ENCODE measurements at places on chromosomes 11 and 22.
A peak's percentile ranks its signal among the peaks of the same experiment; 100 is the strongest.

DNA sequence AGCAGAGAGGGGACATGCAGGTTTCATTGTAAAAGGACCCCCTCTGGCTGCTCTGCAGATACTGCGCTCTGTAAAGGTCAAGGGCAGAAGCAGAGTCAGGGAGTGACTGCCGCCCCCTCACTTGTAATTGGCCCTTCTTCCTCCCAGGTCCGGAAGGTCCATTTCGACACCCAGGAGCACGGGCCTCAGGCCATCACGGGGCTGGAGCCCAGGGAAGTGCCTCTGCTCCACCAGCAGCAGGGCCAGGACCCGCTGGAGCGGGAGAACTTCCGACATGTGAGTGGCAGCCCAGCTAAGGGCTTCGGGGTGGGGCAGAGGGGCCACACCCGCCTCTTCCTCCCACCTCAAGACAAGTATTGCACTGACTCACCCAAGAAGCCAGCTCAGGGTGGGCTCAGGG, 24.0 kb upstream of the LRRC10B start:
- DNase-seq, result no peak

DNA sequence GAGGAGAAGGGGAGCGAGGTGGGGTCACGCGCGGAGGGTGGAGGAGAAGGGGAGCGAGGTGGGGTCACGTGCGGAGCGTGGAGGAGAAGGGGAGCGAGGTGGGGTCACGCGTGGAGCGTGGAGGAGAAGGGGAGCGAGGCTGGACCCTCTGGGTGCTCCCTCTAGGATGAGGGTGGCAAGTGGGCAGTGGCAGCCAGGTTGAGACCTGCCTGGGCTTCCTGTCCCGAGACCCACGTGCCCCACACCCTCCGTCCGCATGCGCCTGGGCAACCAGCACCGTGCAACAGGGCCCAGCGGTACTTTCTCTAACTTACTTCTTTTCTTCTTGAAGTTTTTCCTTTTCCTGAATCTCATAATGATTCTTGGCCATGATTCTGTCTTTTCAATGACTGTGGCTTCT, 11.1 kb downstream of the MRPL21 start:
- DNase-seq, result no peak

DNA sequence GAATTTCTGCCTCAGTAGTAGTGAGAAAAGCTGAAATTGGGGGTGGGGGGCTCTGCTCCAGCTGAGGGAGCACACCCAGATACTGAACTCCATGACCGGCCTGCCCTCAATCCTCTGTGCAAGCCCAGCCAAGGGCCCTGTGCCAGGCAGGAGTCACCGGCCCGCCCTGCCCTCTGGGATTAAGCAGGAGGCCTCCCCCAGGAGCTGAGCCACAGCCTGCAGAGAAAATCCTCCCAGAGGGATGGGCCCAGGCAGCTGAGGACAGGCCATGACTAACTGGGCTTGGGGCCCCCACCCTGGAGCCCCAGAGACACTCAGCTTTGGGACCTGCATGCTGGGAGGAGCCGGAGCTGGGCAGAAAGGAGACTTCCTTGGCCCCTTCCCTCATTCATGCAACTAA, 48.8 kb downstream of the MN1 start:
- no peak for DNase-seq

- DNase-seq, result no peak
These were observed 9.6 kb upstream of the MOB2 start for GRCh38 chr11:1496091-1496760.

DNA sequence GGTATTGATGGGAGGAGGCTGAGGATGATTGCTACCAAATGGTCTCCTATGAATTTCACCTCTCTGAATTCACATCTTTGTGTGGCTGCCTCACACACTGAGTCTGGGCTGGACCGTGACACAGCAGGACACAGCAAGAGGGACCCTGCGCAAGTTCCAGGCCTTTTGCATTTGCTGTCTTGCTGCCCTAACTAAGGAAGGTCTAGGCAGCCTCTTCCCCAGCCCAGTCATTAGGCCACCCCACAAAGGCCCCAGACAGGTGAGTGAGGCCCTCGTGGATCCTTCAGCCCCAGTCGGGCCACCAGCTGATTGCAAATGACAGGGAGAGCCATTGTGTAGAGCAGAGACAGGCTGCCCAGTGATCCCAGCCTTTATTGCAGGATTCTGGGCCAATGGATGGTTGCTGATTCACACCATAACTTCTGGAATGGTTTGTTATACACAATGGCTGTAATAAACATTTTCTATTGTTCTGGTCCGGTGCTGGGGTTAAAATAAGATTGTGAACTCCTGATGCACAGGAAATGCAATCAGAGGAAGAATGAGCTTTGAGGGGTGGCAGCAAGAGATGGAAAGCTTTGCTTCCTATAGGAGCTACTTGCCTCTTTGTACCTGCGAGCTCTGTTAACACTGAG, 28.5 kb upstream of the CSNK2A3 start:
- DNase-seq, result no peak

- DNase-seq, result no peak
These were observed 90.0 kb upstream of the LINC01488 start for GRCh38 chr11:69391192-69392103.

DNA sequence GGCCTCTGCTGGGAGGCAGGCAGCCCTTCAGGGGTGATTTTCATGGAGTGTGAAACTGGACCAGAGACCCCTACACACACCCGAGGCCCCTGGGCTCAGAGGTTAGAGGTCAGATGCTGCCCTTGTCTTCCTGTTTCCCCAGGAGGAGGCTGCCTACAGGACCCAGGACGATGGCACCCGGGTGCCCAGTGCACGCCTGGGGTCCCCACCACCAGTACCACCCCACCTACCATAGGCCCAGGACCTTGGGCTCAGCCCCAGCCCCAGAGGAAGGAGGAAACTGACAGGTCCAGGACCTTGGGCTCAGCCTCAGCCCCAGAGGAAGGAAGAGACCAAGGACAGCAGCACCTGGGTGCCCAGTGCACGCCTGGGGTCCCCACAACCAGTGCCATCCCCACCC, 79.2 kb downstream of the BRD1 start:
- no peak for DNase-seq

- DNase-seq, result no peak
These were observed 39.6 kb downstream of the TBC1D22A start for GRCh38 chr22:46801826-46802607.

DNA sequence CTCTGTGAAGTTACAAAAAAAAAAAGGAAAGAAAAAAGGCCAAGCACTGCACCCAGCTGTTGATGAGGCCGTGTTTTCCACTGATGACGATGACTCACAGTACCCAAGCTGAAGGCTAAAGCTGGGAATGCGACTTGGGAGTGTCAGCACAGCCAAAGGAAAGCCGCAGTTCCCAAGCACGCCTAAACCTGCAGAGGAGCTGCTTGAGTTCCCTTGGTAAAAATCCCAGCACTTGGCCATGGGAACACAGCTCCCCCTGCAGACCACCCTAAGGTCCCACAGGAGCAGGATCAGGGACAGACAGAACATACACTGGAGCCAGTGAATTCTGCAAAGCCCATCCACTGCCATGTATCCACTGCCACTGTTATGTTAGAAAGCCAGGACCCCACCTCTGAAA, 39.9 kb downstream of the SERGEF start:
- DNase-seq, result peak; percentile 73

- no peak for DNase-seq
These were observed 4.9 kb downstream of the IGF2 start for GRCh38 chr11:2134022-2135010.

DNA sequence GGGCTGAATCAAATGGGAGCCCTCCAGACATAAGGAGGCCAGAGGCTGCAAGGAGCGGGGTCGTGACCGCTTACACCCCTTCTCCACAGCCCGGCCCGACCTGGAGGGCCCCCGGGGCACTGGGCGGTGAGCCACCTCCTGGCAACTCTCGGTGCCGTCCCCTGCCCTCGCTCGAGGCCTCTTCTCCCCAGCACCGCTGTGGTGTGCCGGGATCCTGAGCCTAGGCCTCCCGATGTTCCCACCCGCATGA, 432 bp upstream of the GP1BB start:
- no peak for DNase-seq

- DNase-seq, result no peak
These were observed 2.9 kb upstream of the PPP6R2 start for GRCh38 chr22:50339945-50340879.

GRCh38 chr11:62401356-62401755, 17.5 kb upstream of the SCGB1A1 start:
- no peak for DNase-seq

- no peak for DNase-seq
These were observed 79.7 kb downstream of the FBLN1 start for GRCh38 chr22:45582236-45582954.

- no peak for DNase-seq
These were observed 9.6 kb downstream of the CERK start for GRCh38 chr22:46728470-46728869.

GRCh38 chr11:84740050-84740449, 887.1 kb downstream of the DLG2 start:
- no peak for DNase-seq

- DNase-seq, result no peak
These were observed 908.8 kb downstream of the OPCML start for GRCh38 chr11:132623511-132623910.

DNA sequence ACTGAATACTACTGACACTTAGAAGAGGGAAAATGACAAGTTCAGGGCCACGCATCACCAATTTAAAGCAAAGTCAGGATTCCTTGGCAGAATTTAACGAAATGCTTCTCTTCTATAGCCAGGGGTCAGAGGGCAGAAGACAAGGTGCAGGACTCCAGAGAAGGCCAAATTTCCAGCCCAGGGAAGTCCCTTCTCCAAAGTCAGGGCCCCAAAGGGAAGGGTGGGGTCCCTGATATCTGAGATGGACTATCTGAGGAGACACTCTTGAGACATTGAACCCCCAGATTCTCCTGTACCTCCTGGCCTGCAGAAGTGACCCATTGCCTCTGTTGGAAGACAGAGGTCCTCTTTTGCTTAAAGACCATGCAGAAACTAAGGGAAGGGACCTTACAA, 91.2 kb downstream of the RPS6KA4 start:
- DNase-seq, result no peak

GRCh38 chr11:46382646-46383403, 1.4 kb downstream of the MDK start:
- peak; percentile 88 for DNase-seq

DNA sequence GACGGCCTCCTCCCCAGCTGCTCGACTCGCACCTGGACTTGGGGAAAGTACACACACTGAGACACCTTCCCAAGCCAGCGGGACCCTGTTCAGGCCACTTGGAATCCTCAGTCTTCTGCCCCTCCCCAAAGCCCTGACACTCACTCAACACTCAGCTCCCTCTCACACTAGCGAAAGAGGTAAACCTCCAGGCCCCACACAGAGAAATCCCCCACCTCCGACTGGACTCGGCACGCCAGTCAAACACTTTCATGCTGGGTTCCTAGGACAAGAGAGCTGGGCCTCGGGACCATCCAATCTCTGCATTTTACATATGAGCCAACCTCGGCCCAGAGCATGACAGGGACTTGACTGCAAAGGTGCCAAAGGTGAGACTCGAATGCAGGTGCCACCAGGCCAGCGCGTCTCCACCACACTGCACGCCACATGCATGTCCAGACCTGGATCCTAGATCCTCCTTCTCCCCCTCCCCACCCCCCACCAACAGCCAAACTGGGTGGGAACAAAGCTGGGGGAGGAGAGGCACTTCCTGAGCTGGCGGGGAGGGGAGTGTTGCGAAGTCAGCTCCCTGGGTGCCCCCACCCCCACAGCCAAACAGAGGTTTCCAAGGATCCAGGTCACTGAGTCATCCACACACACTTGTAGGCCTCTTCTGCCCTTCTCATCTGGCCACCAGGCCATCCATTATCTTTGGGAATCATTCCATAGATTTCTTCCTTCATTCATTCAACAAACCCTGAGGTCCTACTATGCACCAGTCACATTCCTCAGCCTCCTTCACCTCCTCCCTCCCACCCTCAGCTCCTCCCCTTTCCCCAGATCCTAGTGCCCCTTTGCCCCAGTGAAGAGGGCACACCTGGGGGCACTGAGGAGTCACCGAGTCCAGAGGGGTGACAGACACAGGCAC, 10.7 kb upstream of the CD5 start:
- DNase-seq, result no peak

GRCh38 chr11:43366677-43367076, 8.0 kb downstream of the TTC17 start:
- DNase-seq, result peak; percentile 33

DNA sequence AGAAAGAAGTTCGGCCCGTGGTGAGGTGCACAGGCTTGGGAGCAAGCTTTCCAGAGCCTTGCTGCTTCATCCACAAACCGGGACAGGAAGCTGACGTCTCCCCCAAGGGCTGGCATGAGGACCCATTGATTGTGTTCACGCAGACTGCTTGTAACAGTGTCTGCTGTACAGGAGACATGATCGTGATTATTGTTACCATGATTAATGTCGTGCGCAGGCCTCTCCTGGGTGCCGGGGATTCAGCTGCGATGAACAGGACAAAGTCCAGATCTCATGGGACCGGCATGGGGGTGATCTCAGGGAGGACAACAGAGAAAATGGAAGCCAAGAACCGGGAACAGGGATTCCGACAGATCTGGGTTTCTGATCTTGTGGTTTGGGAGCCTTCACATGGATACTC, 219.9 kb downstream of the BRD1 start:
- no peak for DNase-seq

Data from A673 (cell line).